Lower lobe of right lung (tissue), 2 donors: ENCODE measurements at places on chromosomes 3 and 15.

GRCh38 chr3:4674216-4674615 is 181.1 kb downstream of the ITPR1 start:
- no peaks in the 10 kb centered on the region for H3K4me1 ChIP-seq
- no peak for DNase-seq
- H3K27me3 ChIP-seq = no peaks in the 10 kb centered on the region
- peaks cover 78% of the 10 kb centered on the region for H3K36me3 ChIP-seq
- H3K27ac ChIP-seq = no peak overlapping the region
- no peak overlapping the region for H3K4me3 ChIP-seq

DNA sequence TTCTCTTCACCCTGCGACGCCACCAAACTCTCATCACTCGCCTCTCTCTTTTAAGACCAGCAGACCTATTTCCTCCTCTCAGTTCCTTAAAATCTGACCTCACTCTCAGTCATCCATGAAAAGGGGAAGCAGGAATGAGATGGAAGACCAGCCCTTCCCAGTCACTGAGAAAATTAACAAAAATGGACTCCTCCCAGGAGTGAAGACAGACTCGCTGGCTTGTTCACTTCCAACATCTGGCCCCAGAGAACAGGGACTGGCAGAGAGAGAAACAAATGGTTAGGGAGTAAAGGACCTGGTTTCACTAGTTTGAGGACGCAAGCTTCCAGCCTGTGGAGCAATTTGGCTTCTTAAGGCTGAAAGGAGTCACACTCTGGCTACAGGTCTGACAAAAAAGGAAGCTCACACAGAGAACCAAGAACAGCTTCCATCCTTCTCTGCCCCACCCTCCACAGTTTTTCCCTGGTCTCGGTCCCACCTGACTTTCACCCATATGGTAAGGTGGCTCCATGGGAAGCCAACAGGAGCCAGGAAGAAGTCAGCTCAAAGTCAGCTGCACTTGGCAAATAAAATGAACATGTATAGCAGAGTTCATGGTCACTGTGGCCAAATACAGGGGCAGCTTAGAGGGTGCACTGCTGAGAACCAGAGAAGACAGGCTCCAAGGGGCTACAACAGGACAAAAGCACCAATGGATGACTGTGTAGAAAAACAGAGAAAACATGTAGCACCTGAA is 57.2 kb downstream of the ITGB5 start:
- H3K4me3 ChIP-seq = no peak overlapping the region
- H3K36me3 ChIP-seq = no peaks in the 10 kb centered on the region

- no peak for DNase-seq
- H3K36me3 ChIP-seq = peaks cover 30% of the 10 kb centered on the region
- no peaks in the 10 kb centered on the region for H3K4me1 ChIP-seq
- no peaks in the 10 kb centered on the region for H3K27me3 ChIP-seq
Measured at GRCh38 chr3:183975981-183976662, 41.6 kb downstream of the ABCC5 start.

DNA sequence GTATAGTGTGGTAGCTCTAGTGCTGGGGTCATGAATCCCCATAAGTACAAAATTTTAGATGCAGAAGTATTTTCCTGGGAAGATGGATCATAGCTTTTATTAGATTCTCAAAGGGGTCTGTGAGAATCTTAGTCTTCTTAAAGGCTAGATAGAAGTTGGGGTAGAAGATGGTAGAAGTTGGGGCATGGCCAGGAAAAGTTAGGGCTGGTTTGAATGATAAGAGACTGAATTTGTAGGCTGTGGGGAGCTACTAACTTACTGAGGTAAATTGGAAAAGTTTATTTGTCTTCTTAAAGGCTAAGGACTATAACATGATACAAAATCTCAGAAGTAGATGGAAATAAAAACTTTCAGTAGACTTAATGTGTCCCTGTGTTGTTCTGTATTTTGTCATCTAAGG is 1.6 kb upstream of the UBE2Q2 start:
- H3K36me3 ChIP-seq = no peaks in the 10 kb centered on the region

DNA sequence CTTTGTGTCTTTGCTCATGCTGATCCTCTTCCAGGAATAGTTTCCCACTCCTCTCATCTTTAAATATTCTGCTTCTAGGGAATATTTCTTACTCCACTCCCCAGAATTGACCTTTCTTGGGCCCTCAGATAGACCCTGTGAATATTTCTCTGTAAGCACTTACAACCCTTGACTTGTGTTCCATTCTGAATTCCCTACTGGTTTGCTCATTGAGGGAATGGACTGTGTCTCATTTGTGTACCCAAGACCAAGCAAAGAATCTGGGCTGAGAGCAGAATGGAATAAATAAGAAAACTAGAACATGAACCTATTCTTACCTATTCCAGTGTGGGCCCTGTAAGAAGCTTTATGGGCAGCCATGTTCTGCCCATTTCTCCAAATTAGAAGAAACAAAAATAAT is 72.7 kb upstream of the TSPAN3 start:
- DNase-seq = no peak
- H3K27ac ChIP-seq = peak overlapping the region; percentile 26
- no peaks in the 10 kb centered on the region for H3K36me3 ChIP-seq

GRCh38 chr3:164781755-164782154 is 296.5 kb downstream of the SI start:
- H3K36me3 ChIP-seq = no peaks in the 10 kb centered on the region
- no peaks in the 10 kb centered on the region for H3K4me1 ChIP-seq
- no peak for DNase-seq
- no peak overlapping the region for H3K4me3 ChIP-seq
- no peaks in the 10 kb centered on the region for H3K27me3 ChIP-seq

DNA sequence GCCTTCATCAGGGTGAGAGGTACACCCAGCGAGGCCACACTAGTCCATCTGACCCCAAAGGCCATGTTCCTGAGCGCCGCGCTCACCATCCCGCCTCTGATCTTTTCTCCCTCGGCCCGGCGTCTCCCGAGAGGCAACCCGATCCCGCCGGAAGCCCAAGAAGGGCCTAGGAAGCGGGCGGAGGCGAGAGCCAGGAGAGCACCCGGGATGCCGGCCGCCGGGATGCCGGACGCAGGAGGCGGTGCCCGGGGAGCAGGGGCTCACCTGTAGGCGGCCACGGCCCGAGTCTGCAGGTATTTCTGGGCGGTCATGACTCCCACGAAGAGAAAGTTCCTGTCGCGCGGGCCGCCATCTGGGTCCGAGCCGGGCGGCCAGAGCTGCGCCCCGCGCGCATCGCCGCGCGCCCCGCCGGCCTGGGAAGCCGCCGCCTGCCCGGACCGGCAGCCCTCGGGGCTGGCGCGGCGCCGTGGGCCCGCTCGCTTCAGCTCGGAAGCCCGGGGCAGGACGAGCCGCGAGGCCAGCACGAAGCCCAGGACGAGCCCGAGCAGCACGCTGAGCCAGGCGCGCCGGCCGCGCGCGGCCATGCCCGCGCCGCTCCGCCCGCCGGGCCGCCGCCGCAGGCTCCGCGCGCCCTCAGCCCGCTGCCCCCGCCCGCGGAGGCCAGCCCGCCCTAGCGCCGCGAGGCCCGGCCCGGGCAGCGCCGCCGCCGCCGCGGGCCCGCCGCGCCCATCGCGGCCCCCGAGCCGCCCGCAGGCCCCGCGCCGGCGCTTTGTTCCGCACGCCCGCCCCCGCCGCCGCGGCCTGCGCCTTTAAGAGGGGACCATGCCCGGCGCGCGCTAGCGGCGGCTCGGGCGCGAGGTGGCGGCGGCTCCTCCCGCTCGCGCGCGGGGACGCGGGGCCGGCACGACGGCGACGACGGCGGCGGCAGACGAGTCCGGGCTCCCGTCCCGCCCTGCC is 697 bp downstream of the CHSY1 start:
- peak overlapping the region; percentile 91 for H3K4me3 ChIP-seq
- DNase-seq = peak; percentile 69
- H3K27ac ChIP-seq = peak overlapping the region; percentile 86
- peaks cover 52% of the 10 kb centered on the region for H3K4me1 ChIP-seq

DNA sequence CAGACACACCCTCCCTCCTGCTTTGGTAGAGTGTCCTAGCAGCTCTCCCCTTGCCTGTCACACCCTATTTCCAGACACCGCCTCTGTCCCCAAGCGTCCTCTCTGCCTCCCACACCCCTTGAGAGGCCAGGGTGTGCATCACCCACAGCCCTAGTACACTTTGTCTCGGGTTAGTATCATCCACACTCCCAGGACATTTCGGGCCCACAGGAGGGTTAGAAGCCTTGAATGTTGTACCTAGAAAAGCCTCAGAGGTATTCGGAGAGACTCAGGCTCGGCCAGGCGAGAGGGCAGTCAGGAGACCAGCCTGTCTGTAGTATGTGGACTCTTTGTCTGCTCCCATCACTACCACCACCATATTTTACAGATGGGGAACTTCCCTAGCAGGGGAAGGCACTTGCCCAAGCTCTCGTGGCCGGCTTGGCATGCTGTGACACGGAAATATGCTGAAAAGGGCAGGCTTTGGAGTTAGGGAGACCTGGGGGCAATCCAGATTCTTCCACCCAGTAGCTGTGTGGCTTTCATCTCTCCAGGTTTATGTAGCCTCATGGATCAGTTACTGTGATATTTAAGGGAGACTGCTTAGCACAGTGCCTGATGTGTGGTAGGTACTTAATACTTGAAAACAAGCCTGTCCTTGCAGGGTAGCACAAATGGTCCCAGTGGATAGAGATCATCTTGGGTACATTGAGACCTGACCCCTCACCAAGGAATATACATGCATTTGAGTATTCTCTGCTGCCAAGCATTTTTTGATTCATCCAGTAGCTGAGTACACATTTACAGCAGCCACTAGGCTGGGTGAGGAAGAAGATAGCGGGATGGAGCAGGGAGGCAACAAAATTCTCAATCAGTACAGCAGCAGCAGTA is 1.4 kb downstream of the TMEM43 start:
- peaks cover 43% of the 10 kb centered on the region for H3K36me3 ChIP-seq
- H3K27ac ChIP-seq = peak overlapping the region; percentile 99
- no peak for DNase-seq
- no peaks in the 10 kb centered on the region for H3K27me3 ChIP-seq
- peaks cover 43% of the 10 kb centered on the region for H3K4me1 ChIP-seq

DNA sequence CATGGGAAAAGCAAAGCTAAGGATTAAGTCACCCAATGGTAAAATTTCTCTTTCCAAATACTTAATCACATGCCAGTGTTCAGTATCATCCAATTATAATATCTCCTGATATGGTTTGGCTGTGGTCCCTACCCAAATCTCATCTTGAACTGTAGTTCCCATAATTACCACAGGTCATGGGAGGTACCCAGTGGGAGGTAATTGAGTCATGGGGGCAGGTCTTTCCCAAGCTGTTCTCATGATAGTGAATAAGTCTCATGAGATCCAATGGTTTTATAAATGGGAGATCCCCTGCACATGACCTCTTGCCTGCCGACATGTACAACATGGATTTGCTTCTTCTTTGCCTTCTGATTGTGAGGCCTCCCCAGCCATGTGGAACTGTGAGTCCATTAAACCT is 26.1 kb upstream of the NMB start:
- no peak overlapping the region for H3K27ac ChIP-seq
- H3K36me3 ChIP-seq = peaks cover 67% of the 10 kb centered on the region
- H3K4me1 ChIP-seq = peaks cover 5% of the 10 kb centered on the region
- no peak for DNase-seq
- no peak overlapping the region for H3K4me3 ChIP-seq
- no peaks in the 10 kb centered on the region for H3K27me3 ChIP-seq

DNA sequence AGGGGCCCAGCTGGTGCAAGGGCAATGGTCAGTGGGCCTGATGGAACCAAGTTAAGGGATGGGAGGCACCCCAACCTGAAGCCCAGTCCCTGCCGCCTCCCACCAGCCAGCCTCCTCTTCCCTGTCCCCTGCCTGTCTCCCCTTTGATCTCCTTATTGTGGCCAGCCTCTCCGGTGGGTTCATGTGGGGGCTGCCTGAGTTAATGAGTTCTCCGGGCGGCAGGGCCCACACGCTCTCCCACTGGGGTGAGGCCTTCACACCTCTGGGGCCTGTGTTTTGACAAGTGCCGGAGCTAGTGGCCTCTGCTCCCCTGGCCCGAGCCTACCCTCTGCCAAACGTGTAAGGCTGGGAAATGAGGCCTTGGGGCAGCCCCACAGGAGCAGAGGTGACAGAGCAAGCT is 7.2 kb upstream of the MESP1 start:
- peak; percentile 25 for DNase-seq
- H3K27me3 ChIP-seq = no peaks in the 10 kb centered on the region
- H3K4me3 ChIP-seq = no peak overlapping the region
- no peaks in the 10 kb centered on the region for H3K36me3 ChIP-seq
- H3K4me1 ChIP-seq = peaks cover 6% of the 10 kb centered on the region

DNA sequence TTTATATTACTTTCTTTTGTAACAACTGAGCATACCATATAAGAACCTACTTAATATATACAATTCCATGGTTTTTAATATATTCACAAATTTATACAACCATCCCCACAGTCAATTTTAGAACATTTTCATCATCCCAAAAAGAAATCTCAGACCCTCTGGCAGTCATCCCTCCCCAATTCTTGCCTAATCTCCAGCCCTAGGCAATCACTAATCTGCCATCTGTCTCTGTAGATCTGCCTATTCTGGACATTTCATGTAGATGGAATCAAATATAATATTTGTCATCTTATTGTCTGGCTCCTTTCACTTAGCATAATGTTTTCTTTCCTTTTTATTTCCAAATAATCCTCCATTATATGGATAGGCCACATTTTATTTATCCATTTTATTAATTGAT is 92.5 kb downstream of the LARS2 start:
- no peak for DNase-seq
- no peaks in the 10 kb centered on the region for H3K4me1 ChIP-seq
- peaks cover 21% of the 10 kb centered on the region for H3K36me3 ChIP-seq
- H3K27me3 ChIP-seq = no peaks in the 10 kb centered on the region
- H3K27ac ChIP-seq = no peak overlapping the region

- no peaks in the 10 kb centered on the region for H3K27me3 ChIP-seq
- no peaks in the 10 kb centered on the region for H3K36me3 ChIP-seq
- no peaks in the 10 kb centered on the region for H3K4me1 ChIP-seq
- H3K4me3 ChIP-seq = no peak overlapping the region
- no peak overlapping the region for H3K27ac ChIP-seq
Measured at GRCh38 chr15:76644646-76645045, 260.5 kb downstream of the SCAPER start.

DNA sequence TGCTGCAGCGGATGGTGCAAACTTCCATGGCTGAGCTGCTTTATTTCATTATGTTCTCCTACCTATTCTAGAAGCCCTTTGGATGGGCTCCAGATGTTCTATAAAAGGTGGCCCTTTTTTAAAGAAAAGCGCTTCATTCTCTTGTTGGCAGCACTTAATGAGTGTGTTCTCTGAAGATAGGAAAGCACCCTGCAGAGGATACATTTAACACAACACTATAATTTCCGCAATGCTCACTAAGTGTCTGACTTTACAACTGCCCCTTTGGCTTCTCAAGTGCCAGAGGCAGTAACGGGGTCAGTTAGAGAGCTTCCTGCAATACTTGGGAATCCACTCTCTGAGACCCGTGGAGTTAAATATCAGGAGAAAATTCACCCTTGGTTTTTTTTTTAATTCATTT is 88.1 kb downstream of the MDFIC2 start:
- H3K4me3 ChIP-seq = no peak overlapping the region
- no peaks in the 10 kb centered on the region for H3K27me3 ChIP-seq
- no peak for DNase-seq
- H3K27ac ChIP-seq = no peak overlapping the region
- no peaks in the 10 kb centered on the region for H3K4me1 ChIP-seq

- H3K27me3 ChIP-seq = no peaks in the 10 kb centered on the region
- no peaks in the 10 kb centered on the region for H3K36me3 ChIP-seq
- H3K4me3 ChIP-seq = no peak overlapping the region
- no peak for DNase-seq
- H3K4me1 ChIP-seq = peaks cover 22% of the 10 kb centered on the region
Measured at GRCh38 chr3:188279502-188280335, 125.8 kb downstream of the LPP start.
